DMS 273 treated with DMSO at 0.1 percent for 48 hours (cell line): ENCODE measurements at places on chromosomes 4 and X.

DNA sequence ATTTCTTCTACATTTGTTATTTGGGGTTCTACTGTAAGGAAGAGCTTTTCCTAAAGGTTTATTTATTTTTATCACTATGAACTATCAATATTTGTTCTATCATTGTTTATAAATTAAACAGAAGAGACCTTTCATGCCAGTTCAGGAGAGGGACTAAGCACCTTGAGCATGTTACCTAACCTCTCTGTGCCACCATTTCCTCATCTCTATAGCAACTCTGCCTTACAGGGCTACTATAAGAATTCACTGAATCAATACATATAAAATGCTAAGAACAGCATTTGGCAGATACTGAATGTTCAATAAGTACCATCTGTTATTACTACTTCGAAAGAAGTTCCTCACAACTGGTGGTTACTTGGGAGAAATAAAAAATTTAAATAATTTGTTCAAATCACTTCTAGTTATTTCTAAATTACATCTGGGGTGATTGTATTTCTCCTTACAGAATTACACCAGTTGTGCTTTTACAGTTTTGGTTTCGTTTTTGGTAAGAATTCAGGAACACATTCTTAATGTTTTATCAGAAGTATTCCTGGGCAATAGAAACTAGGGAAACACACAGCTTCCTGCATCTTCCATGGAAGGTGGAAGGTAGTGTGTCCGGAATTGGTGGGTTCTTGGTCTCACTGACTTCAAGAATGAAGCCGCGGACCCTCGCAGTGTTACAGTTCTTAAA is 32.9 kb downstream of the EREG start:
- DNase-seq = no peak

DNA sequence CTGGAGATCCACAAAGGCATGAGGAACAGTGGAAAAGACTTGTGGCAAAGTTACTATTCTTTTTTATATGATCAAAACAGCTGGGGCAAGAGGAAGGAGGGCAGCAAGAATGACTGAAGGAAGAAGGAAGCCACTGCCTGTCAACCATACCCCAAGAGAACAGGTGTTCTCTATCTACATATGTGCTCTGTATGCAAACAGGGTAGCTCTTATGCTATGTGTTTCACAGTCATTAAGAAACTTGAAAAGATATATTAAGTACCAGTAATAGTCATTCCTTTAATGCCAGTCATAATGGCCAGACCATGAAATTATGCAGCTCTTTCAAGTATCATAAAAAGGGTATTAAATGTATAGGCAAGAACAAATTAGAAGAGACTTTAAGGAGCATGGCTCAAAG is 363.9 kb downstream of the KLHL13 start:
- DNase-seq = no peak

- no peak for DNase-seq
Observed at GRCh38 chrX:131821945-131822622, 201.0 kb upstream of the STK26 start.

- no peak for DNase-seq
Observed at GRCh38 chr4:47538111-47538824, 53.2 kb downstream of the ATP10D start.

DNA sequence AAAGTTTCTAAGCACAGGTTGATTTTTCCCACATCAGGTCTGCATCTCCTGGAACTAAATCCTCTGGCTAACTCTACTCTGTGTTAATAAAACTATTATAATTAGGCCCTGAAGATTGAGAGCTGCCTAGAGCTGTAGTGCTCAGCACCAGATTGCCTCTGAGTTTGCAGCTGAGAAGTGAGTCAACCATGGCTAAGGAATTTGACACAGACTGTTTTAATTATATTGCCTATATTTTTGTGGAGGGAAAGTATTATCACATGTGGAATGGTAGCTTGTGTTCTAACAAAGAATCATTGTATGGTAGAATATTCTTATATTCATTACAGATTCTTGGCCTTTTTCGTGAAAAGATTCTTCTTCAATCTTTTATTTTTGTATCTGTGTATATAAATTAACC is 1907.6 kb upstream of the TENM3 start:
- no peak for DNase-seq
